ENCODE measurements at places on chromosomes 7 and 10.

- DNase-seq, result no peak
Observed at GRCh38 chr10:112847778-112848177, 102.3 kb upstream of the TCF7L2 start.

GRCh38 chr7:146262527-146262926 is 145.9 kb downstream of the CNTNAP2 start:
- DNase-seq, result no peak

DNA sequence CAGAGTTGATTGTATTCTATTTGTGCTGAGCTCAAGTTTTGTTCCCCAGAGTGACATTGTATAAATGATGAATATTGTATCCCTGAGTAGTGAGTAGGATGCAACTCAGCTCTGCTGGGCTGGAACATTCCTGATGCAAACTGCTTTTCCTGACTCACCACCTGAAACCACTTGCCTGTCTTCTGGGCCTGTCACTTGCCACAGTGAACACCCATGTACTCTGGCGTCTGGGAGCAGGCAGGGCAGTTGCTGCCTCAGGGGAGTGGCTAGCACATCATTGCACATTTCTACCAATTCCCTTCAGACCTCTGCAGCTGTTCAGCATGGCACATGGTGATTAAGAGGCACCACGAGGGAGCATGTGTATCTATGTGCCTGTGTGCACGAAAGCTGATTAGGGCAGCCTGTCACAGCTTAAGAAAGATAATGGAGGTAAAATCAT is 157.3 kb downstream of the SND1 start:
- peak; percentile 55 for DNase-seq

- no peak for DNase-seq
Observed at GRCh38 chr10:70135046-70135445, 2.4 kb upstream of the AIFM2 start.

GRCh38 chr10:60726257-60726656 is 52.0 kb upstream of the CDK1 start:
- no peak for DNase-seq

GRCh38 chr7:129493555-129493954 is 8.8 kb upstream of the SMKR1 start:
- no peak for DNase-seq

DNA sequence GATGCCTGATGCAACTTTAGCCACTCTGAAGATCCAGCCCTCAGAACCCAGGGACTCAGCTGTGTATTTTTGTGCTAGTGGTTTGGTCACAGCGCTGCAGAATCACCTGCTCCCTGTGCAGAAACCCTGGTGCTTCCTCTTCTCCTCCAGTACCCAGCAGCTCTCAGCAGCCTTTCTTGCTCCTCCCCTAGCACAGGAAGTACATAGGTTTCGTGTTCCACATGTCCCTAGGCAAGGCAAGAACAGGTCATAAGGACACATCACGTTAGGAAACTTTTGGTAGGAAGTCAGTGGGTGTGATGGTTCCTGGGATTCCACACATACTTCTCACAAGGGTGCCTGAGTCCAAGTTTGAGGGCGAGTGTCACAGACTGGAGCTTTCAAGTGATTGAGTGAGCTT is 167.9 kb upstream of the PRSS1 start:
- DNase-seq, result no peak
